Hepatocyte (in vitro differentiated cells): ENCODE measurements at places on chromosomes 3 and 15.

GRCh38 chr3:151591441-151591840 is 130.6 kb upstream of the IGSF10 start:
- peak; percentile 11 for DNase-seq

DNA sequence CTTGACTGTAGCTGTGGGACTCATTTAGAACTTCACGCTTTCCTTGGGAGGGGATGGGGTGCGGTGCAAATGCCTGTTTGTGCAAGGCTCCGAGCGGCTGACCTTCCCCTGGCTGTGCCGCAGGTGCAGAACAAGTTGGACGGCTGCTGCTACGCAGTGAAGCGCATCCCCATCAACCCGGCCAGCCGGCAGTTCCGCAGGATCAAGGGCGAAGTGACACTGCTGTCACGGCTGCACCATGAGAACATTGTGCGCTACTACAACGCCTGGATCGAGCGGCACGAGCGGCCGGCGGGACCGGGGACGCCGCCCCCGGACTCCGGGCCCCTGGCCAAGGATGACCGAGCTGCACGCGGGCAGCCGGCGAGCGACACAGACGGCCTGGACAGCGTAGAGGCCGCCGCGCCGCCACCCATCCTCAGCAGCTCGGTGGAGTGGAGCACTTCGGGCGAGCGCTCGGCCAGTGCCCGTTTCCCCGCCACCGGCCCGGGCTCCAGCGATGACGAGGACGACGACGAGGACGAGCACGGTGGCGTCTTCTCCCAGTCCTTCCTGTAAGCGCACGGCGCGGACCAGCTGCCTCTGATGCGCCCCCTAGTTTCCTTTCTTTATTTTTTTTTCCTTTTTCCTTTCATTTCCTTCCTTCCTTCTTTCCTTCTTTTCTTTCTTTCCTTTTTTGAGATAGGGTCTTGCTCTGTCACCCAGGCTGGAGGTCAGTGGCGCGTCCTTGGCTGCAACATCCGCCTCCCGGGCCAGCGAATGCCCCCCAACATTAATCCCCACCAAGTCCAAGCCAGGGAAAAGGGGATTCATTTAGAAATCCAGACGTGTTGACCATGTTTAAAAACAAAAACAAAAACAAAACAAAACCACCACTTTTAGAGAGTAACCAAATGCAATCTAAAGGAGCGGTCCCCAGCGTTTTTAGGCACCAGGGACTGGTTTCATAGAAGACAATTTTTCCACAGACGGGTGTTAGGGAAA is 42.7 kb downstream of the EIF2AK4 start:
- peak; percentile 66 for DNase-seq

DNA sequence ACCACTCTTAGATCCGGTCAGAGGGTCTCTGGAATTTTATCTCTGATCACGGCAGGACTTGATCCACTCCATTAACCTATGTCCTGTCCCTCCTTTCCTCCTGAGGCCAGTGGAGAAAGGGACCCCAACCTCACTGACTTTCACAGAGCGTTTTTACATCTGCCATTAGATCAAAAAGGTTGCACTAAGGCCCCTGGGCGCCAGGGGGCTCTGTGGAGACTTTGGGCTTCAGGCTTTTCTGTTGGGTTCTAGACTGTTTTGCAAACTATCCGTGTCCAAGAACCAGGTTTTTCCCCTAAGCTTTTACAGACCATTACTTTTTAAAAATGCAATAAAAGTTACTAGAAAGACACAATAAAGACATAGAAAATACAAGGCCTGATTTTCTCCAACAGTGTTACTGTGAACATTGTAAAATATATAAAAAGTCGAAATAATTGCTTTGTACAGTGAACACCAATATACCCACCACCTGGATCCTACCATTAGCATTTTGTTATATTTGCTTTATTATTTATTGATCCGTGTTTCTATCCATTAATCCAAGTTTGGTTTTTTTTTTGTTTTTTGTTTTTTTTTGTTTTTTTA is 159.7 kb downstream of the POLR2M start:
- DNase-seq, result peak; percentile 71

DNA sequence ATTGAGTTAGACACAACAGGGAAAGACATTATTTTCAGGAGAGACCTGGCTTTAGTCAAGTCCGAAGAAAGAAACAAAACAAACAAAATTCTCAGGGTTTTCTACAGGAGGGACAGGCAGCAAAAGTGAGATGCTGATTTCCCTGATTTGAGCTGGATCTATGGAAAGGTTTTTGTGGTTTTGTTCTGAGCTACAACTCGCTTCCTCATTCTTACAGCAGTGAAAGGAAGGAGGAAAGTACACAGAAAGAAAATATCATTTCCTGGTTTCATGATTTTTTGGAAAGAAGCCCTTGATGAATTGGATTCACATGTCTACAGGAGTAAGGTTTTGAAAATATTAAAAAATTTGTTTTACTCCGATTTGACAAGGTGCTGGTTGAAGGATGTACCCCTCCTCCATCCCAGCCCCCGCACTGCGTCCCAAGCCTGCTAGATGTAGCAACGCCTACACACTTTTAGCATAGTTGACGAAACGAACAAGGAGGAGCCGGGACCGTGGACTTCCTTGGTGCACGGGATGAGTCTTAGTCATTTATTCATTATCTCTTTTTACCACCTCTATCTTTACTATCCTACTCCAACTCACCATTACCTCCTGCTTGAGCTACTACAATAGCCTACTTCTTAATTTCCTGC is 10.8 kb downstream of the PRICKLE2 start:
- DNase-seq, result peak; percentile 38

GRCh38 chr3:76930712-76931111 is 109.2 kb upstream of the ROBO2 start:
- no peak for DNase-seq

DNA sequence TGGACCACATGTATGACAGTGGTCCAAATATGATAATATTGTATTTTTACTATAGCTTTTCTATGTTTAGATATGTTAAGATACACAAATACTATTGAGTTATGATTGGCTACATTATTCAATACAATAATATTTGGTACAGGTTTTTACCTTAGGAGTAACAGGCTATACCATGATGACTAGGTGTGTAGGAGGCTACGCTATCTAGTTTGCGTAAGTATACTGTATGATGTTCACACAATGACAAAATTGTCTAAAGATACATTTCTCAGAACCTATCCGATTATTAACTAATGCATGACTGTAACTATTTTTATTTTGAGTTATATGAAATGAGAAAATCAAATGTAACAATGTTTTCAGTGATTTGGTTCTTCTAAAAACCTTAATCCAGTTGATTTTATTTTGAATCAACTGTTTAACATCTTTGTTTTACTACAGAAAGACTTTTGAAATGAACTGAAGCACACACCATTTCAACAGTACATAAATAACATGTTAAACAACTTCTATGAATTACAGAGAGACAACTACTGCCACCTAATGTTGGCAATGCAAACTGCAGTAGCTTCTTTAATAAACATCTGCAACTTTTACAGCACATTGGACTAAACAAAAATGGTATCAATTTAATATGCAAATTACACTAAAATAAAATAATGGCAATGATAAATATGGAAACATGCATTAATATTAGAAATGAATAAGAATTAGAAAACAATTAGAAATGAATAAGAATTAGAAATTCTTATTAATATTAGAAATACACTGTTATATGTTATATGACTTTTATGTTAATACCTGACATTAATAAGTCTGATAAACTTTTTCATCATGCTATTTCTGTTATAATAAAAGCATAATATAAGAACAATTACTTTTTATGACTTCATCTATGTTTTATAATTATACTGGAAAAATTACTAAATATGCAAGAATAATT is 255.7 kb downstream of the MBNL1 start:
- peak; percentile 75 for DNase-seq

GRCh38 chr3:160372780-160373179 is 26.2 kb downstream of the IFT80 start:
- no peak for DNase-seq

- no peak for DNase-seq
Measured at GRCh38 chr15:90620379-90621067, 90.8 kb downstream of the CRTC3 start.

DNA sequence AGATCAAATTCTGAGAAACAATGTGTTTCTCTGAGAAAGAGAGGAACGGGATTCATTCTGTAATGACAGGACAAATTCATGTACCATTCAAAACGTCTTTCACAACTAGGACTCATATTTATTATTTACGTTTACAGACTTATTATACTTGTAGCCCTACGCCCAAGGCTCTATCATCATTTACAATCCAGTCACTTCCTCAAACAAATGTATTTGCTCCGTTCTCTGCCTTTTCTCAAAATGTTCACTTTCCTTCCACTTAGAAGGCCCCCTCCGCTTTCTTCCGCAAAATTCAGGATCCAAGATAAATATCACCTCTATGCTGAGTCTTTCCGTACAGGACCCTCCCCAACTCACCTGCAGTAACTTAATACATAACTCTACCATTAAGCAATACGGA is 745 bp downstream of the RSL24D1 start:
- DNase-seq, result no peak
